BJ (cell line): ENCODE measurements at places on chromosomes 2 and 18.

GRCh38 chr2:19746611-19747309, 155.0 kb downstream of the TTC32 start:
- no peak for DNase-seq

DNA sequence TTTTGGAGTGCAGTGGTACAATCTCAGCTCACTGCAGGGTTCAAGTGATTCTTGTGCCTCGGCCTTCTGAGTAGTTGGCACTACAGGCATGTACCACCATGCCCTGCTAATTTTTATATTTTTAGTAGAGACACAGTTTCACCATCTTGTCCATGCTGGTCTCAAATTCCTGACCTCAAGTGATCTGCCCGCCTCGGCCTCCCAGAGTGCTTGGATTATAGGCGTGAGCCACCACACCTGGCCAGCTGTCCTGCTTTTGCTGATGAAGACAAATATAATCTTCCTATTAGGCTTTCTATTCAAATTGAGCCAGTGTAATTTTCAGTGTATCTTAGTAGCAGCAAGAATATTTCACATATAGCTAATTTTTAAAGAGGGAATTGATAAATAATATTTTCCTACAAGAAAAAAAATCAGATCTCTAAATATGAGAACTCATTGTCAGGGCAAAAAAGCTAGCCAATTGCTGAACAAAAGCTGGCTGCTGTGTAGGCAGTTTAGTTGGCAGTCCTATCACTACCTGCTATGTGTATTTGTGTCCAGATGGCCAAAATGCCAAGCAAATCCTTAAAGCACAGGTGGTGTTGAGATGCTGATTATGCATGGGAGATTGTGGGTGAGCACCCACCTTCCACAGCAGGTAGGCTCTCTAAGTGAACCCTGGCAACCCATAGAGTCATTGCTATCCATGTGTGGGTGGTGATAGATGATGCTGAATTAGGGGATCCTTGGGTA, 60.8 kb upstream of the STAM2 start:
- no peak for DNase-seq

DNA sequence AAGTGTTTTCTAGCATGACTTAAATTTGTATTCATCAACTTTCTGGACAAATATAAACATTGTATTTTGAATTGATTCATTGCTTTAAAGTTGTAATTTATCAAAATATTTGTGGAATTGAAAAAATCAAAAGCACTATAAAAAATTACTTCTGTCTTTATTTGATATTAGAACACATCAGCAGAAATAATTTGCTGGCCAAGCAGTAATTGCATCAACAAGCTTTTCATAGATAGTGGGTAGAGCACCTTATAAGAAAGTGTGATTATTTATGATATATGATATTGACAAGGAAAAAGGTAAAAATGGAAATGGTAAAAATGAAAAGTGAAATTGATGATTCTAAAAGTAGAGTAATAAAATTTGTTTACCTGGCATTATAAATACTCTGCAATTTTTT, 861.1 kb downstream of the CPS1 start:
- DNase-seq = no peak

DNA sequence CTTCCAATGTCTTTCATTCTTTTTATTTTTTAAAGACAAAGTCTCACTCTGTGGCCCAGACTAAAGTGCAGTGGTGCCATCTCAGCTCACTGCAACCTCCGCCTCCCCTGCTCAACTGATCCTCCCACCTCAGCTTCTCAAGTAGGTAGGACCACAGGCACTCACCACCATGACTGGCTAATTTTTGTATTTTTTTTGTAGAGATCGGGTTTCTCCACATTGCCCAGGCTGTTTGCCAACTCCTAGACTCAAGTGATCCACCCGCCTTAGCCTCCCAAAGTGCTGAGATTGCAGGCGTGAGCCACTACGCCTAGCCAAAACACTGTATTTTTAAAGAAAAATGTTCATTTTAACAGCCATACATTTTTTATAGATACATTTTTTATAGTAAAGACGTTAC, 12.7 kb downstream of the GCKR start:
- no peak for DNase-seq

DNA sequence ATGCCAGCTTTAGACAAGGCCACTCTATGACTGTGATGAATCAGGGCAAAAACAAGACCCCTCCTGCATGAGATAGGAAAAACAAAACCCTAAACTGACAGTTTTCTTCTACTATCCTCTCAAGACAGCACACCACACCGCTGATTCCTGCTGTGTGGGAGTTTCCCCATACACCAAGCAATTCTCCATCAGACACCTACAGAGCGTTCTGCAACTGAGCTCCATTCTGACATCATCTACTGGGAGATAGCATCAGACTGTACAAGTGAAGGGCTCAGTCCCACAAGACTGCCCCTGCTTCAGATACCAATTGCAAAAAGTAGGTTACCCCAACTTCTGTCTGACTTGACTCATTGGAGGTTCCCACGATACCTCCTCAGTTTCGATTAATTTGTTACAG, 130.6 kb downstream of the TSN start:
- DNase-seq = no peak

DNA sequence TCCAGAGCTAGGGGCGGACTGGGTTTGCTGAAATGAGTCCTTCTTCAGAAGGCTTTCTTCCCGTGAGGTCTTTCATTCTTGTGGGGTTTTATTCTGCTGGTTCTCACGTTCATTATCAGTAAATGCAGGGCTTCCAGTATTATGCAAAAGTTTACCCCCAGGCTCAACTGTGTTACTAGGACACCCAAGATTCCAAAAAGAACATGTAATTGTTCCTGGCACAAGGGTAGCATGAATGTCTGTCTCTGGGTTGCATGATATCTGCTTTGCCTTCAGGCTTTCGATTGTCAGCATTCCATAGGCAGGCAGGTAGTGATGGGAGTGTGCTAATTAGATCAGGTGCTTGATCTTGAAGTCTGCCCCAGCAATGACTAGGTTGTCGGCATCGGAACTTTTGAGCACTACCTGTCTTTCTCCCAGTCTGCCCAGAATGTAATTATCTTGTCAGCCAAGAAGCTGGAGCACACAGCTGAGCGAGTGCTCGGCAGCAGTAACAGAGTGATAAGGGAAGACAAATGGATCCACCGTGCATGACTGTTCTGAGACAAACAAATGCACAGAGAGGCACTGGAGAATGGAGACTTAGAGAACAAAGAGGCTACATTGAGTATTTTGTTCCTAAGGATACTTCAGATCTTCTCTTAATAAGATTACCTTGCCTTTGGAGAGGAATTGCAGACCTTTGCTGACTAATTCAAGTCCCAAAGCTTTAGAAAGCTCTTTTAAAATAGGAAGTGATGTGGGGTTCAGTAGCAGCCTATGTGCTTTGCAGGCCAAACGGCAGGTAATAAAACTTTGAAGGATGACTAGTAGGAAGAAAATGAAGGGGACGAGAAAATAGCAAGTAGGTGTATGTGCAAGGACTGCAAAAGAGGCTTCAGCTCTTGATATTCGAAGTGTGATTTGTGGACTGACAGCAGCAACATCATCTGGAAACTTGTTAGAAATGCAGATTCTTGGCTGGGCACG, 41.9 kb downstream of the ITGB6 start:
- DNase-seq = no peak

DNA sequence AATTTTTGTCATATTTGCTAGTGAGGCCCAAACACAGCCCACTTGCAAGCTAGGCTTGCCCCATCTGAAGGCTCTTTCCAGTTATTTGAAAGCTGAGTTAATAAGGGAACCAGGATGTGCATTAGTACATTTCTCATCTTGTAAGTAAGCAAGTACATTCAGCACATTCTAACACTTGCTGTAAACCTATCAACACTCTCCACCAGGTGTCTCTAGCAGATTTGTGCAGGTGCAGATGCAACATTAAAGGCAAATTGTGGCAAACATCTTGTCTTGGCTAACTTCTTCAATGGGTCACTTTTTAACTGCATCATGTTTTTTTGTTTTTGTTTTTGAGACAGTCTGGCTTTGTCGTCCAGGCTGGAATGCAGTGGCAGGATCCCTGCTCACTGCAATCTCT, 25.3 kb upstream of the MFSD6 start:
- DNase-seq = no peak

- DNase-seq = no peak
Measured at GRCh38 chr18:68611311-68611710, 103.6 kb downstream of the TMX3 start.

GRCh38 chr2:163612332-163612731, 123.5 kb downstream of the FIGN start:
- no peak for DNase-seq

DNA sequence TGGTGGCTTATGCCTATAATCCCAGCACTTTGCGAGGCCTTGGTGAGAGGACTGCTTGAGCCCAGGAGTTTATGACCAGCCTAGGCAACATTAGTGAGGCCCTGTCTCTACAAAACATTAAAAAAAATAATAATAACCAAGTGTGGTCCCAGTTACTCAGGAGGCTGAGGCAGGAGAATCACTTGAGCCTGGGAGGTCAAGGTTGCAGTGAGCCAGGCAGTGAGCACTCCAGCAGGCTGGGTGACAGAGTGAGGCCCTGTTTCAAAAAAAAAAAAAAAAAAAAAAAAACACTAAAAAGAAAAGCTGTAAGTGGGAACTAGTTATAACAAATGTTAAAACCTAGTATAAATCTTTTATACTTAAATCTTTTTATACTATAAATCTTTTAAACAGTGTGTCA, 146.2 kb upstream of the ITGA4 start:
- DNase-seq = no peak

- DNase-seq = no peak
Measured at GRCh38 chr2:232489516-232490220, 2.0 kb upstream of the ECEL1 start.

DNA sequence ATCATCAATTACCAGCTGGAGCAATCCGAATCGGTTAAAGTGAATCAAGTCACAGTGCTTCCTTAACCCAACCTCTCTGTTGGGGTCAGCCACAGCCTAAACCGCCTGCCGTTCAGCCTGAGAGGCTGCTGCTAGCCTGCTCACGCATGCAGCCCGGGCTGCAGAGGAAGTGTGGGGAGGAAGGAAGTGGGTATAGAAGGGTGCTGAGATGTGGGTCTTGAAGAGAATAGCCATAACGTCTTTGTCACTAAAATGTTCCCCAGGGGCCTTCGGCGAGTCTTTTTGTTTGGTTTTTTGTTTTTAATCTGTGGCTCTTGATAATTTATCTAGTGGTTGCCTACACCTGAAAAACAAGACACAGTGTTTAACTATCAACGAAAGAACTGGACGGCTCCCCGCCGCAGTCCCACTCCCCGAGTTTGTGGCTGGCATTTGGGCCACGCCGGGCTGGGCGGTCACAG, 496 bp upstream of the ITGA4 start:
- DNase-seq = no peak

DNA sequence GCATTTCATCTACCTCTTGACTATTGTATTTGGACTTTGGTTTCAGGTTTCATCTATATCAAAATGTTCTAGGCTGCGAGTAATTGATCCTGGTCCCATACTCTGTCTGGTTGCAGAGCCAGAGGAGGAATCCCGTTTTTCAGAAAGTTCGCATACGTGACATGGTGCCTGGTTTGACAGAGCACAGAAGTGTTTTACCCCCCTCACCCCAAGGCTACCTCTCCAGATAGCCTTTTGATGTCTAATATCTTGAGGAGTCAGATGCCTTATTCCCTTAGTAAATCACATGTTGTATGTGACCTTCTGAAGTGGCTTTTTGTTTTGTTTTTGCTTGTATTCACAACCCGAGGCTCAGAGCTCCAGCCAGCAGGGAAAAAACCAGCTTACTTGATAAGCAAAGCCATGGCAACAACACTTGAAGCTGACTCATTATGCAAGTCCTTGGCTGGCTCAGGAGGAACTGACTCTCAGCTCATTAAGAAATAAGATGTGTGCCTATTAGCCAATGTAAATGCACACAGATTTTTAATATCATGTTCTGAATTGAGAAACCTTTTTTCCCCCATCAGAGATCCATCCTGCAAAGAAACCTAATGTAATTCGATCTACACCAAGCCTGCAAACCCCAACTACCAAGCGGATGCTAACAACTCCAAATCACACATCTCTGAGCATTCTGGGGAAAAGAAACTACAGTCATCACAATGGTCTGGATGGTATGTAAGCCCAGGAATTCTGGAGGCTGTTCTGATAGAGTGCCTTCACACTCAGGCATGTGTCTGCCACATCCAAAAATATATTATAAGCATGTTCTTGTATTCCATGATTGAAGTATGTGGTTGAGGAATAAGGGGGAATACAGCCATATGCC, 41.4 kb downstream of the OXER1 start:
- peak; percentile 66 for DNase-seq

GRCh38 chr18:54090856-54091255, 133.6 kb downstream of the MBD2 start:
- no peak for DNase-seq

GRCh38 chr2:185531721-185532120, 206.9 kb upstream of the FSIP2 start:
- no peak for DNase-seq

GRCh38 chr18:60445341-60445740, 72.8 kb upstream of the MC4R start:
- no peak for DNase-seq

GRCh38 chr2:68907232-68907919, 36.2 kb upstream of the BMP10 start:
- no peak for DNase-seq

GRCh38 chr2:119376810-119377209, 10.0 kb downstream of the DBI start:
- no peak for DNase-seq

- no peak for DNase-seq
Measured at GRCh38 chr2:237564526-237565131, 1.7 kb upstream of the PRLH start.

DNA sequence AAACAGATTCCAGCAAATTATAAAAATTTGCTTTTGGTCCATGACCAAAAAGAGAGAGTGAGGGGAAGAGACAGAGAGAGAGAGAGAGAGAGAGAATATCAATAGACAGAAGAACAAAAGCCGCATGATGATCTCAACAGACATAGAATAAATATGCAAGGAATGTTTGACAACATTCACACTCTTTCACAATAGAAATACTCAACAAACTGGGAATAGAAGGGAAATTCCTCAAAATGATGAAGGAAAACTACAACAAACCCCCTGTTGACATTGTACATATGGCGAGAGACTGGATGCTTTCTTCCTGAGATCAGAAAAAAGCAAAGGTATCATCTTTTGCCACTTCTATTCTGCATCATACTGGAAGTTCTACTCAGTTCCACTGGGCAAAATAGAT, 309.7 kb downstream of the RAD51AP2 start:
- DNase-seq = no peak

- DNase-seq = no peak
Measured at GRCh38 chr2:43149482-43150107, 76.8 kb downstream of the ZFP36L2 start.

GRCh38 chr18:59834267-59834666, 65.5 kb upstream of the PMAIP1 start:
- no peak for DNase-seq
